ENCODE measurements at places on chromosomes 13 and 19.

DNA sequence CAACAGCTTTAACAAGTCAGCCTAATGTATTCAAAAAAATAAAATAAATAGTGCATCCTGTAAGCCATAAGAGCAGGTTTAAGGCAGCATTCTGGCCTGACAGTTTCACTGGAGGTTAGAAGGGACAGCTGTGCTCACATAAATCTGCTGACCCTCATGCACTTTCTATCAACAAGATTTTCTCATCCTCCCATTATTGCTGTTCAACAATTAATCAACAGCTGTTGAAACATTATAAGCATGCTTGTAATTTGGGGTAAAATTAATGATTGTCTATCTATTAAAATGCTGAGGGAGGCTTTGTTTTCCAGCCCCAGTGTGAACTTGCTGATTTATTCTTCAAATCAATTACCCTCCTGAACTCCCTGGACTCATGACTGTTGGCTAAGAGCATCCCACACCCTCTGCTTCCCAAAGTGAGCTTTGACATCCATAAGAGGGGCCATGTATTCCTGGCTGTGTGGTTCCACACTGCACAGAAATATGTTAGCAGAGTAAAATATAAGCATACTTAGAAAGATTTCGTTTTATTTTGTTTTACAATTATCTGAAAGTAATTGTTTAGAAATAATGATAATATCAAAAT lies 492.4 kb downstream of the EFNB2 start:
- DNase-seq: no peak

- DNase-seq: no peak
These were observed 1090.4 kb downstream of the PCDH9 start for GRCh38 chr13:66139701-66140100.

DNA sequence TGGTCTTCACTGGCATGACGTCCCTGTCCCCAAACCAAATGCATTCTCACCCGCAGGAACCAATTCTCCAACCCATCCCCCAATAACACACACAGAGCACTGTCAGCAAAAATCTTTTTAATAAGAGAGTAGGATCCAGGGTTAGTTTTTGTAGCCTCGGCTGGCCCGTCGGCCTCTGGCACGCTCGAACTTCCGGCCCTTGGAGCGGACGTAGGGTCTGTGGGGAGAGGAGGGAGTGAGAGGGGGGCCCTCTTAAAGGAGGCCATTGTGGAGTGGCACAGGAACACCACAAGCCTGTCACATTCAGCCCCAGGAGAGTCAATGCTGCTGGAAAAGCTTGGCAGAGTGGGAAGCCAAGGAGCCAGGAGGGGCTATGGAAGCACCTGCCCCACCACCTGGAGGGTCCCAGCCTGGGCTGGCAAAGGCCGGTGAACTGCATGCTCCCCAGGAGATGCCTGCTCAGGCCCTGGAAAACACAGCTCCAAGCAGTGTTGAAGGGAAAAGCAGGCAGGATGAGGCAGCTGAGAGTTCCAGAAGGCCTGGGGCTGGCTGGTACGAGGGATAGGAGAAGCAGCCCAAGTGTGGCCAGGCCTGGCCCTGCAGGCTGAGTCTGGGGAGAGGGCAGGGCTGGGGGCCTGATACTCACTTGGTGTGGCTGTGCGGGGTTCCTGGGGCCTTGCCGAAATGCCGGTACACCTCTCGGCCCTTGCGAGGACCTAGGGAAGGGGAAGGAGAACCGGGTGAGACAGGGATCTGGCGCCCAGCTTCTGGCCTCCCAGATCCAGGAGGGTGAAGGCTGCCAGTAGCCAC lies 560 bp upstream of the FAM83E start:
- no peak for DNase-seq

- DNase-seq: no peak
These were observed 45.7 kb downstream of the LNX2 start for GRCh38 chr13:27574661-27575060.
